ENCODE measurements at places on chromosomes 4 and X.

- no peak for DNase-seq
Measured at GRCh38 chrX:45669715-45670340, 469.2 kb upstream of the DIPK2B start.

DNA sequence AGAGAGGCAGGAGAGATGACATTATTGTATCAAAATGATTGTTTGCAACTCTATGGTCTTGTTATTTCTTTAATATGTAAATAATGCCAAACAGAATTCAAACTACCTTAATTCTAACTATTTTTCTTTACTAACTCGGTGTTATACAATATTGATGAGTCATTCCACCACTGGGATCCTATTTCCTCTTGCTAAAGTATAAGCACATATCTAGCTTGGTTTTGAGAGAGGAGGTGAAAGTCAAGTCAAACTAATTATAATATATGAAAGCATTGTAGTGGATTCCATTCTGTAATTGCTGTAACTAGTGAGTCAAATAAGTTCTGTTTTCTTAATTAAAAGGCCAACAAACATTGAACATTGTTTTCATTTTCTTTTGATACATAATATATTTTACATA lies 837.6 kb downstream of the PDHA2 start:
- DNase-seq: no peak

GRCh38 chr4:97404876-97405523 lies 738.3 kb downstream of the STPG2 start:
- no peak for DNase-seq

GRCh38 chrX:16304751-16305150 lies 137.5 kb downstream of the MAGEB17 start:
- DNase-seq: no peak

DNA sequence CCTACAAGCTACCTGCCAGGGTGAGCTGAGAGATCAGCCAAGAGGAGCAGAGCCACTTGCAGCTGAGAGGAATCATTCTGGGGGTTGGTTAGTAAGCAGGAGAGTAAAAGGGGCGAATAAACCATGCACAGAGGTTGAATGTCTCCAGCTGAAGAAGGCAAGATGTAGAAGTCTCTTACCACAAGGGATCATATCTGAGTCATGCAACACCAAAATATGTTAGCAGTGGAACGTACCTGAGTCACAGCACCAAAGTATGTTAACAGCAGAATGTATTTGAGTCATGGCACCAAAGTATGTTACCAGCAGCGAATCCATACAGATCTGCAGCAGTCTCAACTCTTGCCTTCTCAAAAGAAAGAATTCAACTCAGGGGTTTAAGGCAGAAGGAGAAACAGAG lies 29.9 kb downstream of the C4orf51 start:
- peak; percentile 28 for DNase-seq

GRCh38 chr4:53576676-53577372 lies 14.5 kb downstream of the LNX1 start:
- DNase-seq: no peak

GRCh38 chr4:186554914-186555827 lies at the start of gene MTNR1A:
TSS of gene MTNR1A (minus strand) at chr4:186555567. CDS start at chr4:186555365, 202 bp downstream.
- no peak for DNase-seq

DNA sequence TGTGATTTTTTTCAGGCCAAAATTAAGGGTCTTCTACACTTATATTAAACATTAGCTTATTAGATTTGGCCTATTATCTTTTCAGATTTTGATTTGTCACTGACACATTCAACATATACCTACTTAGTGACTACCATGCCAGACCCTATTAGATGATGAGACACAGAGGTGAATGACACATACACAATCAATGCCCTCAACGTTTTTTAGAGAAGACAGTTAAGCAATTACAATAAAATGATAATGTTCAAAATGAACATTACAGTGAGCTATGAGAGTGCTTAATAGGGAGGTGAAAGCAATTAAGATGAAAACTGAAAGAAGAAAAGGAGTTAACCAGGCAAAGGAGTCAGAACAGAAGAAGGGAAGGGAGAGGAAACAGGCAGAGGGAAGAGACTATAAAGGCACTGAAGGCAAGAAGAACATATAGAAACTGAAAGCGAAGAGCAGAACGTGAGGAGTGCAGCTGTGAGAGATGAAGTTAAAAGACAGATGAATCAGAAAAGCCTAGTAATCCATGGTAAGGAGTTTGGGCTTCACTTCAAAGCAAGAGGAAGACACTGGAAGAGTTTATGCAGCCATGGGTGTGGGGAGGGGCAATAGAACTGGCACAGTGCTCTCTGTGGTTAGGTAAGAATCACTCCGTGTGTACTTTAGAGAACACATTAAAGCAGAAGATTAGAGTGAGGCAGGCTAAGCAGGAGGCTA lies 119.0 kb downstream of the REELD1 start:
- peak; percentile 30 for DNase-seq

DNA sequence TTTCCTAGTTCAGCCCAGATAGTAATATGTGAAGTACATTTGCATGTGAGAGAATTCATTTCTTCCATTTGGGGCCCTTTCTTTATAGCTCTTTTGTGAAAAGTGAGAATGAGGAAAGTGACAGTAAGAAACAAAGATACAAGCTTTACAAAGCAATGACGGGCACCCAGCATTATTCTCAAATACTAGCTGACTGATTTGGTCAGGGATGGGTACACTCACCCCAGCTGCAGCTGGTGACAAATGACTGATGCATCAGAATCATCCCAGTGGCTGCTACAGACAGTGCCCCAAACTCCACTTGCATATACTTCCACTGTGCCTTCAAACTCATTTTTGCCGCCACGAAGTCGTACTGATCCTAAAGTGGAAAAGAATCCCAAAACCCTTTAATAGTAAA lies 14.8 kb downstream of the PRSS12 start:
- no peak for DNase-seq

- no peak for DNase-seq
Measured at GRCh38 chr4:141543176-141543575, 93.2 kb upstream of the IL15 start.

DNA sequence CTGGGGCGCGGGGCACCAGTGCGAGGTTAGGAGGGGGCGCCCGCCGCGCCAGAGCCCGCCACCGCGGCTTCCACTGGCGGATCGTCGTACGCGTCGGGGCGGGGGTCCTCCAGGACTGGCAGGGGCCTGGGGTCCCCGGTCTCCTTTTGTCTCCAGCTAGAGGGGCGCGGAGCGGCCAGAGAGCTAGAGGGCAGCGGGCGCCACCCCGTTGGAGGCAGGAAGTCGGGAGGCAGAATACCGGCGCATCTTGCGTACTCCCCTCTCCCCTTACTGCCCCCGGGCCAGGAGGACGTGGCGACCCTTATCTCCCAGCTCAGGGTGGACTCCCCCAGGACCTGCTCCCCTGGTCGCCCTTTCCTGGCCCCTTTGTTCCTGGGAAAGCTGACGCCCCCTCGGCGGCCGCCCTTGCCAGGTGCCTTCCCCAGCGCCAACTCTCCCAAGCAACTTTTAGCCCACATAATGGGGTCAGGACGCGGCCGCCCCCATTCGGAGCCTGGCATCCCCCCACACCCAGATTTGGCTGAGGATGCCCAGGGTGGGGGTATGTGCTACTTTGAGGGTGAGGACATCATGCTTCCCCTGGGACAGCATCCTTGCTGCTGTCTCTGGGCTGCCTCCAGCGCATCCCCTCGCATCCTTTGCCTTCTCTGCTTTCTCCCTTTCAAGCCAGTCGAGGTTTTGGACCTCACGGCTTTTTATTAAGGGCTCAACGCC lies 933 bp downstream of the CNKSR2 start:
- DNase-seq: peak; percentile 4

- DNase-seq: no peak
Measured at GRCh38 chrX:150961631-150962030, 21.5 kb upstream of the HMGB3 start.

All from T-helper 2 cell treated with Interferon-gamma antibody and Interleukin-4, amounts not matched to agents 5 μg/mL and 100 μg/mL, for 36 hours (primary cell).